ENCODE measurements at places on chromosomes 16 and 17.
A peak's percentile ranks its signal among the peaks of the same experiment; 100 is the strongest.

DNA sequence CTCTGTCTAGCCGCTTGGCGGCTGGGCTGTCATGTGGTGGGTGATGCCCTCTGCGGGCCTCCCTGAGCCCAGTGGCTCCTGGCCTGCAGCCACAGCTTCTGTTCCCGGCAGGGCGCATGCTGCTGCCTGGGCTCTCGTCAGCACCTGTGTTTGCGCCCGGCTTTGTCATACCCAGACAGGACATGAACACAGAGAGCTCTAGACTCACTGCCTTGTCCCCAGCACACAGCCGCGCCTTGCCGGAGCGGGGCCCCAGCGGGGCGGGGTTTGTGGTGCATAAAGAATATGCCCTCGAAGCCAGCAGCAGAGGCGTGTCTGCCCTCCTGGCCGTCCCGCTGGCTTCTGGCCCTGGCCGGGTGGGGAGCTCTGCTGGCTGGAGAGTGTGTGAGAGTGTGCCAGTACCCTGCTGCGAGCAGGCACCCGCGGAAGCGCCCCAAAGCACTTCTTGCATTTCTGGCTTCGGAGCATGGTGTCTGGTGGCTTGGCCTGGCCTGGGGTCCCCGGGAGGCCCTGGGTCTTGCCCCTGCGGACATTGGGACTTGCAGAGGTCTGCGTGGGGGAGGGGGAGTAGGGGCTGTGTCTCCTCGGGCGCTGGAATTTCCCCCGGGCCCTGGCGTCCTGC is 14.4 kb downstream of the ASPSCR1 start:
- DNase-seq, result no peak

GRCh38 chr16:19179546-19180490 is 11.8 kb downstream of the SYT17 start:
- peak; percentile 42 for DNase-seq

GRCh38 chr17:72715906-72716572 is 376.4 kb downstream of the SLC39A11 start:
- DNase-seq, result no peak

DNA sequence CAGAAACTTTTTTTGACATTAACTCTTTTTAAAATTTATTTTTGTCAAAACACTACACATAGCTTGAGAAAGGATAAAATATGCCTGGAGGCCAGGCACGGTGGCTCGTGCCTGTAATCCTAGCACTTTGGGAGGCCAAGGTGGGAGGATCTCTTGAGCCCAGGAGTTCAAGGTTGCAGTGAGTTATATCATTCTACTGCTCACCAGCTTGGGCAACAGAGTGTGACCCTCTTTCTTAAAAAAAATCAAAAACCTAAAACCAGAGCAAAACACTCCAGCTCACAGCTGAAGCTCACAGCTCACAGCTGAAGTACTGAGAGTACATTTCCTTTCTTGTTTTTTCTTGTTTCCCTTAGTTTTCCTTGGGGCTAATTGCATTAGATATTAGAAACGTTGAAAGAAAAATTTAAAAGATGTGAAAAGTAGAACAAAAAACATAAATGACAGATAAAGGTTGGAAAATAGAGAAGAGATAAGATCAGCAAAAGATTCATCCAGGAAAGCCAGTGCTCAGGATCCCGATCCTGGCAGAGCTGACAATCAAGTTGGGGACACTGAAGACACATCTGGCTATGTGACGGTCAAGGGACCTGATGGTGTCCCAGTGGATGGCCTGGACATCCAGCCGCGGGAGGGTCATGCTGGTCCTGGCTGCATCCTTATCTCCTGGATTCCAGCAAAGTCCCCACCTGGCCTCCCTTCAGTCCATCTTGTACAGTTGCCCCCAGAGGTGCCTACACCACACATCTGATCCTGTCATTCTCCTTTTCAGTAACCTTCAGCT is 9.8 kb downstream of the CHST6 start:
- no peak for DNase-seq

DNA sequence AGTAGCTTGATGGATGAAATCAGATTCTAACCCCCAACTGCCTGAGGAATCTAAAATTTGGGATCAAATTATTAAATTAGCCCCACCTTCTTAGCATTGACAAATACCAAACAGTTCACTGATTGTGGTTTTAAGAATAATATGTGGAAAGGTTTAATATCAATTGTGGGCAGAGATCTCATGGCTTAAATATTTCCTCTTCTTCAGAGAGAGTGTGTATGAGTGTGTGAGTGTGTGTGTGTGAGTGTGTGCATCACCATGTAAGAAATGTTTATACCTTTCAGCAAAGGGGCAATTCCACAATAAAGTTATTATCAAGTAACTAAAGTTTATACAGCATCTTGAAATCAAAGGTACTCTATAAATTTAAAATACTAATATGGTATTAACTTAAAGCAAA is 3.2 kb downstream of the SMURF2 start:
- no peak for DNase-seq

DNA sequence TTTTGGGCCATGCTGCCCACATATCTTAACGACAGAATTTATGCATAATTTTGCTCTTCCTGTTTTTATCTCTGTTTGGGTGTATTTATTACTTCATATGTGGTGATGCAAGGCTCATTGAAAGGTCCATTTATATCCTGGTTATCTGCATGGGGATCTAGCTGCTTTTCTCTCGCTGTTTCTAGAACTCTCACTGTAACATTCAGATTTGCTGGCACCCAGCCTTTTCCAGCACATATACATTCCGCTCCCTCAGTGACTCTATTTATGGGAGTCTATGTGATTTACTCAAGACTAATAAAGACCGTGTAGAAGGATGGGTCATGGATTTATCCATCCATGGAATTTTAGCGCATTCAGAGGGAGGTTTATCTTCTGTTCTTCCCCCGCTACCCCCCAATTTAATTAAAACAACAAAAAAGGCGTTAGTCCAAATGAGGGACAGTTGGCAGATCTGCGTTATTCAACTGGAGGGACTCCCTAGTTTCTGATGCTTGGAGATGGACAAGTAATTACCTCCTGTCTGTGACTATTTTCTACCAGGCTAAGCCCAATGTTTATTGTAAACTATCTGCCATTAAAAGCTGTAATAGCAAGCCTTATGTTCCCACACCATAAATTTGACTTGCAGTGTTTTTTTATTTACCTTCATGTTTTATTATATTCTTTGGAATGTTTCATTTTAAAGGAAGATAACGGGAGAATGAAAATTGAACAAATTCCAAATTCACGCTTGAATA is 19.8 kb upstream of the MARCHF10 start:
- DNase-seq, result no peak

GRCh38 chr16:53561101-53561888 is 58.3 kb upstream of the AKTIP start:
- no peak for DNase-seq

GRCh38 chr16:35386619-35387018 is 1927.2 kb downstream of the TP53TG3F start:
- no peak for DNase-seq

GRCh38 chr17:52156576-52157570 is 1.6 kb downstream of the CA10 start:
- no peak for DNase-seq

Measured in stimulated activated CD4-positive, alpha-beta T cell treated with anti-CD3 and anti-CD28 coated beads, TNF-alpha, amount 100 ng/mL, for 24 hours (primary cell).